ENCODE measurements at places on chromosomes 7 and 10.

GRCh38 chr10:75569506-75569905 is 138.1 kb downstream of the LRMDA start:
- ATAC-seq = no peak

DNA sequence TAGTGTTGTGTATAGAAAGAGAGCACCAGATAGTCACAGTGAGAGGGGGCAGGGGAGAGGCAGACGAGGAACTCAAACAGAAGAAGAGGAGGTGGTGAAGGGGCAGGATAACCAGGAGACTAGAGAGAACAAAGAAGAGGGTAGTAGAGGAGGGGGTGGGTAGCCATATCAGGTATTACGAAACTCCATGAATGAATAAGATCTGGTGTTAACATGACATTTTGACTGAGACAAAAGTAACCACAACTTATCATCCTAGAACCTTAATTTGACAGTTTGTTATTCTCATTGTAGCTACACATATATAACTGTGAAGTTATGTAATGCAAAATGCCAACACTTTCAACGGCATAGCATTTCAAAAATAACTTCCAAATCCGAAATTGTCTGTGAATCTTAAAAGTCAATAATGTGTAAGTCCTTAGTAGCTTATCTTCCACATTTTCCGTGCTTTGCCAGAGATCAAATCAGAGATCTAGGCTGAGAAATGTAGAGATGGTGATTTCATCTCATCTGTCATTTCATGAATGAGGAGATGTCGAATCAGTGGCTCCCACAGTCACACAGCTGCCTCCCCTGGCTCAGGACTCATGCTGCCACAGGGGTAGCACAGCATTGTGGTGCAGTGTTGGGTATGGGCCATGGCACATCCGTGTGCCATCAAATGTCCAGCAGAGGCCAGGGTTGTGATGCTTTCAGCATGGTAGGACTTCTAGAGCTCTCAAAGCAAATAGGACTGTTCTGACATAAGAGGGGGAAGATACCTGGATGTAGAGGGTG is 202.1 kb downstream of the HECW1 start:
- ATAC-seq = no peak

DNA sequence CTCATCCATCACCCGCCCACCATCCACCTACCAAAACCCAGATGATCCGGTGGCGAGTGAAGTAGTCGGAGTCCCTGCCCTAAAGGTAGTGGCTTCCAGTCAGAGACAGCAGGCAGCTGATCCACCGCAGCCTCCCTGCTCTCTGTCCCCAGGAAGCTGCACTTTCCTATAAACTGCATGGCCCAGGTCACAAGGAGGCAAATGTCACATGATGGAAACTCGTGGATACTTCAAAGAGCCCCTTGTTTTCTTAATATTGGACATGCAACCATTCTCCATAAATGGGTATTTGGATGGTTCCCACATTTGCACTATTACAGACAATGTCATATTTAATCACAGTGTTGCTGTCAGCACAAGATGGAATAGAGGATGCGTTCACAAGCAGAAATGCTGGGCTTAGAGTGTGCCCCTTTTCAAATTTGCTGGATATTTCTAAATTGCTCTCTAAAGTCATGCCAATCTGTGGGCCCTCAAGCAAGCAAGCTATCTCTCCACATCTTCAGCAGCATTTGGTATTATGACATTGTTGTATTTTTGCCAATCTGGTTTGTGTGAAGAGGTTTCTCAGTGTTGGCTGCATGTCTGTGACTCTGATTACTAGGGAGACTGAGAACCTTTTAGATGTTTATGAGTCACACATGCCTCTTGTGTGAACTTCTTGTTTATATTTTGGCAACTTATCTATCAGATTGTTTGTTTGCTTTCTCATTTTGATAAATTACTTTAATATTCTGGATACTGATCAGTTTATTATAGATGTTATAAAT is 822.0 kb downstream of the TNS3 start:
- no peak for ATAC-seq

DNA sequence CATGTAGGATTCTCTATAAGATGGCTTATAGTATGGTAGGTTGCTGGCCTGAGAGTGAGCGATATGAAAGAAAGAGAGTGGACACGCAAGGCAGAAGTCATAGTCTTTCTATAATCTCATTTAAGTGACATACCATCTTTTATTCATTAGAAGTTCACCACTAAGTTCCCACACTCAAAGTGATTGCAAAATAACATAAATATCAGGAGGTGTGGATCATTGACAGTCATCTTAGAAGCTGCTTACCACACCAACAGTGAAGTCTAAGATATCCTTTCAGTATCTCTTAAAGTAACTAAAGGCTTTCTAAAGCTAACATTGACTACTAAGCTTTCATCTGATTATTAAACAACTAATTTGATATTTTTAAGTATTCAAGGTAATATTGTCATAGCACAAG is 36.9 kb upstream of the GNAI1 start:
- ATAC-seq = no peak

- no peak for ATAC-seq
These were observed 59.6 kb upstream of the GNA12 start for GRCh38 chr7:2903682-2904162.

DNA sequence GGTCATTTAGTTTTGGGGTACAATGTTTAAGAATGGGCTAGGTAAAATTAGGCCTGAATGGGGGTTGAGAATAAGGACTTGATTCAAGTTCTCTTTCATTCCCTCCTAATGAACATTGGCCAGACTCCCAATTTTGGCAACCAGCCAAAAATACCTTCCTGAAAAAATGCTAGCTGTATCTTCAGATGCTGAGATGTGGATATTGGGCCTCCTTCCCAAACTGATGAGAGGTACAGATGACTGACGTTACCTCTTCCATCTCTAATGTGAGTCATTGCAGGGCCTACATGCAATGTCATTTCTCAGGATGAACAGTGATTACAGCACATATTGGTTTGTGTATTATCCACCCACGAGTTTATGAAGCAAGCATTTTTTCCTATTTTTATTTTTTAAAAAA is 151.6 kb downstream of the SND1 start:
- ATAC-seq = peak; percentile 52

- ATAC-seq = peak; percentile 80
These were observed 15.2 kb upstream of the CDCA7L start for GRCh38 chr7:21960922-21961321.

DNA sequence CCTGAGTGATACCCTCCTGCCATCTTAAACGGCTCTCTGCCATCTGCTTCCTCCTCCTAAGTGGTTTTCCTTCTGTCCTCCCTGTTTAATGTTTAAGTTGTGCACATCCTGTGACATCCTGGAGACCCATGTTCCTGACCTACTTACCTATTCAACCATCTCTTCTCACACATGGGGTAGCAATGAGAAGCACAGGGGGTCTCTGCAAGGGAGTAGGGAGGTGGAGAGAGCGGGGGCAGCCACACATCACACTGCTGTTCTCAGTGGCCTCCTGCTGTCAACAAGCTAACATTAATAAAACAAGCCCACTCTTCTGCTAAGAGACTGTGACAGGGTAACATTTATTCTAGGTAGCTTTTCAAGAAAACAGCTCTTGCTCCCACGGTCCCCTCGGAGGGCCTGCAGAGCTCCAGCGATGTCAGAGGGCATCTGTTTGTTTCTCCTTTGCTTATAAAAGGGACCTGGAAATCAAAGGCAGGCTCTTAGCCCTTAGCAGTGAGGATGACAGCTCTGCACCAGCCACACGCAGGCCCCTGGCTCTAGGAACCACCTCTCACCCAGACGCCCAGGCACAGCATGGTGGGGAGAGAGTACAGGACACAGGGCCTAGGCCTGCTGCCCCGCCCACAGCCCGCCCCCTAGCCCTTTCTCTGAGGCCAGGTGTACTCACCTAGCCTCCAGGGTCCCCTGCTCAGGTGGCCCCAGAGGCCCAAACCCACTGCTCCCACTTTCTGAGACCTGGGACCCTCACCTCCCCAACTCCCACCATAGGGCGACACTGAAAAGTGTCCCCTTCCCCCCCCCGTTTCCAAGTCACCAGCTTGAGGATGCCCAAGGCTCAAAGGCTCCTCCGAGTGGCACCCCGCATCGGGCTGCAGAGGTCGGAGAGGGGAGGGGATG is 943 bp upstream of the SLC18A2 start:
- ATAC-seq = no peak

DNA sequence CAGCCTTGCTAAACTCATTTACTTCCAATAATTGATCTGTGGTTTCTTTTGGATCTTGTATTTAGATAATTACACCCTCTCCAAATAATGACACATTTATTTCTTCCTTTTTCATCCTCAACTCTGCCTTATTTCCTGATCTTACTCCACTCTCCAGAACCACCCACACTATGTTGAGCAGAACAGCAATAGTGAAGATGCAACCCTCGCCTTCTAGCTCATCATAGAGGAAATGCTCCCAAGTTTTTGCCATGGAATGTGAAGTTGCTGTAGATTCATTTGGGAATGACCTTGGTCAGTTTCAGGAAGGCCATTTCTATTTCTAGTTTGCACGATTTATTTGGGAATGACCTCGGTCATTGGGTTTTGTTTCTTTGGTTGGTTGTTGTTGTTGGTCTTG is 314.0 kb downstream of the PAXIP1 start:
- no peak for ATAC-seq

DNA sequence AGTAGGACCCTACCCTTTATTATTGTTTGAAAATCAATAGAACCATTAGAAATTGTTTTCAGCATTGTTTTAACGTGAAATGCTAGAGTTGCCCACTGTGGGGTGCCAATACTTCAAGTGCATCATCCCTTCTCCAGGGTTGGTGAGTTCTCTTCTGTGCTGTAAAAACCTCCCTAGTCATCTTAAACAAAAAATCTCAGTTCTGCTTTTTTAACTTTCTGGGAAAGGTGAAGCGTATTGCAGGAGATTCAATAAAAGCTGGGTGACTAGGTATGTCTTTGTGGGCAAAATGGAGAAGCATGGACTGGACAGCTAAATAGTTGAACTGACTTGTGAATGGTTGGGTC is 699.1 kb downstream of the SUGCT start:
- peak; percentile 49 for ATAC-seq

GRCh38 chr10:23148214-23148613 is 43.9 kb upstream of the PTF1A start:
- no peak for ATAC-seq

DNA sequence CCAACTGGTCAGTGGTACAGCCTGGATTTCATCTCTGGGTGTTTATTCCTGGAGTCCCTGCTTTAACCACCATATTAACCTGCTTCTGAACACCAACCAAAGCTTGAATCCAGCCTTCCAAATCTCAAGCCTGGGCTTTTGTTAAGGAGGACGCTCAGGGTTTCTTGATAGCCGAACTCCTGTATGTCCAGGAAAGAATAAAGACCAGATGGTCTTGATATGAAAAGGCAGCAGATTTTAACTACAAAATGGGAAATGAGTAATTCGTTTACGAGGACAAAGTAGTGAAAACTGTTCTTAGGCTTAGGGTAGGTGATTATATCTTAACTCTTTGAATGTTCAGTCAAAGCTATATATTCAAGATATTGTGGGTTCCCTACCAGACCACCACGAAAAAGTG is 129.1 kb upstream of the INSYN2A start:
- ATAC-seq = no peak

DNA sequence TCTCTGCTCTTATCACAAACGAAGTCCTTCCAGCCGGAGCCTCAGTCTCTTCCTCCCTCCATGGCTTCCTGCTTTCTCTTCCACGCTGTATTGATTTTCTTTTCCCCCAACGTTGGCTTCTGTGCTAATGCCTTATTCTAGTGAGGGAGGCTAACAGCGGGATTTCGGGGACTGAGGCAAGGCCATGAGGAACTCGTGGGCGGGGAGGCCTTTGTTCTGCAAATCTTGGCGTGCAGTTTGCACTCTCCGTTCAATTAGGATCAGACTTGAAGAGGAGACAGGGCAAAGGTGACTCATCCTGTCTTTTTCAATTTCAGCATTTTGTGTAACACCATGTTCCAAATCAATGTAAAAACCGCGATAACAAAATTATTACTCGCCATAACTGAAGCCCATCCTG is 25.3 kb downstream of the EN2 start:
- ATAC-seq = no peak

Data from SK-N-SH treated with all-trans-retinoic acid at 6 μM for 48 hours (cell line).